Thyroid gland (tissue), 4 donors: ENCODE measurements at places on chromosomes 11 and 22.

DNA sequence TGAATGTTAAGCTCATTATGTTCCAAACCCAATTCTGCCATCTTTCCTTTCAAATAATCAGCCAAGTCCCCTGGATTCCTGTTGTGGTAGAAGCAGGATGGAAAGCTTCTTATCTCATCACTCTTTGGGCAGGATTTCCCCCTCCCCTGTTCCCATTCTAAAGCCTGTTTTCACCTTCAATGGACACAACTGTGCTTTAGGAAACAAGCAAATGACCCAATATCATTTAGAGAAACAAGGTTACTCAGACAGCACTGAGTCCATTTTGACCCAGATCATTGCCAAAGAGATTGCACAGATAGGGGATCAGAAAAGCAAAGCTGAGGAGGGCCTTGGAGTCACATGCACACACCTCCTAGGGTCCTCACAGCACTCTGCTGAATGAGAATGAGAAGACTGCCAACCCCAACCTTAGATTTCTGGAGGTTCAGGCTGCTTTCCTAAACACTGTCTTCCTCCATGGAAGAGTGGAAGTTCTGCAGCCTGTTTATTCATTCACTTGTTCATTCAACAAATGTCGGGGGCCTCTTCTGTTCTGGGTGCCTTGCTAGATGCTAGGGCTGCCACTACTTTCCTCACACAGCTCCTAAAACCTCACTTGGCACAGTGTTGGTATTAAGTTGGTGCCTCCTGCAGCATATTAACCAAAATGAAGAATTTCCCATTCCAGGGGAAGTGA lies 95.3 kb downstream of the ME3 start:
- no peak for DNase-seq

- no peak for DNase-seq
These were observed 14.2 kb upstream of the TLCD5 start for GRCh38 chr11:120310870-120311269.

GRCh38 chr11:26780376-26781085 lies 58.7 kb upstream of the SLC5A12 start:
- DNase-seq = no peak

DNA sequence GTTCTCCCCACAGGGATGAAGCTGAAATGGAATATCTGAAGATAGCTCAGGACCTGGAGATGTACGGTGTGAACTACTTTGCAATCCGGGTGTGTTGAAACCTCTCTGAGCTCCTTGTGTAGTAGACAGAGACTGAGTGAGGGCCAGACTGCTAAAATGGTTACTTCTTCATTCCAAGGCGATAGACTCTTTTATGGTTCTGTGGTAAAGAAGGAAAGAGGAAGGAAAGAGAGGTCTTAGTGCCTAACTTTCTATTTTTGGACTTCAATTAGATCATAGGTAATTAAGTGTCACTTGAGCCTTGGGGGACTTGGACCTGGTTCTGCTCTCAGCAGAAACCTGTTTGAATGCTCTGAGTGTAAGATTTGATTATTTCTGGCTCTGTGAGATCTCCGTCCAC lies 54.7 kb downstream of the NF2 start:
- peak; percentile 12 for DNase-seq

DNA sequence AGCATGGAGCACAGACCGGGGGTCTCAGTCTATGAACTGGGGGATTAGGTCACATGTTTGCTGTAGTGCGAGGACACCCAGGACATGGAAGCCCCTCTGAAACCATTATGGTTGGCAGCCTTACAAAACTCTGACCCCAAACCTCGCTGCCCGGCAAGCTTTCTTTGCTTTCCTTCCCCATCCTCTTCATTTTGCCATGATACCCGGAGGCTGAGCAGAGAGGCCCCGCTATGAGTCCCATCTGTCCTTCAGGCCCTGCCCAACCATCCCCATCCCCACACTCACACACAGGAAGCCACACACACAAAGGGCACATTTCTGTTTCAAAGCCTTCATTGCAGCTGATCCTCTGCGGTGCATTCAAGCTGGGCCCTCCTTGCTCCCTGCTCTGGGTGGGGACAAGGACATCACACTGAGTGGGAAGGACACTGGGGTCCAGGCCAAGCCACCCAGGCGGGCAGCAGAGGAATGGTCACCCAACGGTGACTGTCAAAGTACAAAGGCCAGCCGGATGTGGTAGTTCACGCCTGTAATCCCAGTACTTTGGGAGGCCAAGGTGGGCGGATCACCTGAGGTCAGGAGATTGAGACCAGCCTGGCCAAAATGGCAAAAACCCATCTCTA lies 176.5 kb downstream of the CTTN start:
- DNase-seq = no peak

DNA sequence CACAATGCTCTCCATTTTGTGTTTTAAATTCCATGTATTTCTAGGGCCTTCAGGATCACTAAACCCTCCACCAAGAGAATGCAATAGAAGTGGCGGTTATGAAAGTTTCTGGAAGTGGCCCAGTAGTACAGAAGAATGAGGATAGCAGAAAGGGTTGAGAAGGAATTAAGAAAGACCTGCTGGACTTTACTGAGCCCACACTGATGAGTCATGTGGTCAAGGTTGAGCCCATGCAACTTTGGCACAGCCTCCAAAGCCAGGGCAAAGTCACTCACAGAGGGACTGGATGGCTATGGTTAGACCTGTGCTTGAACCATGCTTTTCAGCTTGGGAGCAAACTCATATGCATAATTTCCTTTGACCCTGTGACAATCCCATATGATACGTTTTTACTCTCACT lies 102.9 kb upstream of the PLET1 start:
- DNase-seq = no peak

DNA sequence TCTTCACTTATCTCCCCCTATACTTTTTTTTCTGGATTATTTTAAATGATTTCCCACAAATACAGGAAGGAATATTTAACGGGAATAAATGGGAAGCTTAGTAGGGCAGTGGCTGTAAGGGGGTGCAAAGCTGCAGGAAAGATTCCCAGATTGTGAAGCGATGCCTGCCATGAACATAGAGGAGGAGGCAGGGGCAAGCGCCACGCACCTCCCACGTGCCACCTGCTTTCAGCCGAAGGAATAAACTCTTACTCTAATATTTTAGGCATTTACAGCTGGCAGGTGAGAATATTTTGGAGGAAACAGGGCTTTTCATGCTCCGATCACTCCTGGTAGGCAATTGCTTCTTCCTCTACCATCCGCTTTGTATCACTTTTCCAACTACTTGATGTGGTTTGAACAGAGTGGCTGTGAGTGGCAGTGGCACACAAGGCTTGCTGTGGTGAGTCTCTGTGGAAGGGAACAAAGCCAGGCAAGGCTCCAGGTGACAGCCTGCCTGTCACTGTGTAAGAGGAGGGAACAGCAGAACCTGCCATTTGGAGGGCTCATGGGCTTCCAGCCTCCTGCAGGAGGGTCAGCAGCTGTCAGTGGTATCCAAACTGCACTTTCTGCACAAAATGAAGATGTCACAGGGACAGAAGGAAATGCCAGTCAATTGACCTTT lies 54.5 kb upstream of the PLET1 start:
- DNase-seq = peak; percentile 21

DNA sequence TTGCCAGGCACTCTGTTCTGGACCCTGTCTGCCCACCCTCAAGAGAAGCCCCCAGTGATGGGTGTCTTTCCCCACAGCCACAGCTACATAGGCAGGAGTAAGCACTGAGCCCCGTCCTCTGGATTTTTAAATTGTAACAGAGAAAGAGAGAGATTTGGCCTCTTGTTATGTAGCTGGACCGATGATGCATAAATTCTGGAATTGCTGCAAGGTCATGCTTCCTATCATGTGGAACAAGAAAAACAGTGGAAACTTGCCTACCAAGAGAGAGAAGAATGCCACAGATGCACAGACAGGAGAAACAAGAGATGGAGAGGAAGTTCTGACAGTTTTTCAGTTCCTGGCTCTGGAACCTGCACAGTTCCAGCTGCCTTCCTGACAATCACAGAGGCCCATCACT lies 150.2 kb downstream of the ETS1 start:
- peak; percentile 49 for DNase-seq

GRCh38 chr11:110971140-110971539 lies 258.9 kb upstream of the ARHGAP20 start:
- no peak for DNase-seq

- DNase-seq = no peak
These were observed 12.9 kb downstream of the CD59 start for GRCh38 chr11:33723238-33723881.

GRCh38 chr11:88231894-88232482 lies 56.7 kb upstream of the RAB38 start:
- DNase-seq = no peak

DNA sequence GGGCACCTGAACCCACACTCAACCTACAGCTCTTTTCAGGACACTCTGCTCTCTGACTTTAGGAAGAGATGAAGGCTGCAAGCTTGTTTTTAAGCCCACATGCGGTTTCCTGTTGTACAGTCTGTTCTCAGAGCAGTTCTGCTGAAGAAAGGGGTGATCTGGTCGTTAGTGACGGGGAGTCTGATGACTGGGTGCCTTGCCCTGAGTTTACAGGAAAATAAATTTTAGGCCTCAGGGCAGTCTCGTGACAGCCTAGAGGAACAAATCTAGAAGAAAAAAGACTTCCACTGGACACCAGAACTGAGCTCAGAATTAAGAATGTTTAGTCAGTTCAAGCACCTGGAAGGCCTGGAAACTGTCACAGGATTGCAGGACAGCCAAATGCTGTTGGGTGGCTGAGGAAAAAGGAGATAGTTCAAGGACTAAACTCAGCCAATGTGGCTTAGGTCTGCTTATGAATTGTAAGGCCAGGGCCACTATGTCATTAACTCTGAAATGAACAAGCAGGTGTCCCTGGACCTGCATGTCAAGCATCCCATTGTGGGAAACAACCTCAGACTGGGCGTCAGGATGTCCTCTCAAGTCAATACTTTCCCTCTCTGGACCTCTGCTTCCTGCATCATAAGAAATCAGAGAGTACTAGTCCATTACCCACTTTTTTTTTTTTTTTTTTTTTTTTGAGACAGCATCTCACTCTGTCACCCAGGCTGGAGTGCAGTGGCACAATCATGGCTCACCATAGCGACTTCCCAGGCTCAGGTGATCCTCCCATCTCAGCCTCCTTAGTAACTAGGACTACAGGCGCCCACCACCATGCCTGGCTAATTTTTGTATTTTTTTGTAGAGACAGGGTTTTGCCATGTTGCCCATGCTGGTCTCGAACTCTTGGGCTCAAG lies 5.7 kb downstream of the PIK3IP1 start:
- DNase-seq = no peak

GRCh38 chr22:23683545-23683944 lies 7.3 kb upstream of the RGL4 start:
- no peak for DNase-seq

DNA sequence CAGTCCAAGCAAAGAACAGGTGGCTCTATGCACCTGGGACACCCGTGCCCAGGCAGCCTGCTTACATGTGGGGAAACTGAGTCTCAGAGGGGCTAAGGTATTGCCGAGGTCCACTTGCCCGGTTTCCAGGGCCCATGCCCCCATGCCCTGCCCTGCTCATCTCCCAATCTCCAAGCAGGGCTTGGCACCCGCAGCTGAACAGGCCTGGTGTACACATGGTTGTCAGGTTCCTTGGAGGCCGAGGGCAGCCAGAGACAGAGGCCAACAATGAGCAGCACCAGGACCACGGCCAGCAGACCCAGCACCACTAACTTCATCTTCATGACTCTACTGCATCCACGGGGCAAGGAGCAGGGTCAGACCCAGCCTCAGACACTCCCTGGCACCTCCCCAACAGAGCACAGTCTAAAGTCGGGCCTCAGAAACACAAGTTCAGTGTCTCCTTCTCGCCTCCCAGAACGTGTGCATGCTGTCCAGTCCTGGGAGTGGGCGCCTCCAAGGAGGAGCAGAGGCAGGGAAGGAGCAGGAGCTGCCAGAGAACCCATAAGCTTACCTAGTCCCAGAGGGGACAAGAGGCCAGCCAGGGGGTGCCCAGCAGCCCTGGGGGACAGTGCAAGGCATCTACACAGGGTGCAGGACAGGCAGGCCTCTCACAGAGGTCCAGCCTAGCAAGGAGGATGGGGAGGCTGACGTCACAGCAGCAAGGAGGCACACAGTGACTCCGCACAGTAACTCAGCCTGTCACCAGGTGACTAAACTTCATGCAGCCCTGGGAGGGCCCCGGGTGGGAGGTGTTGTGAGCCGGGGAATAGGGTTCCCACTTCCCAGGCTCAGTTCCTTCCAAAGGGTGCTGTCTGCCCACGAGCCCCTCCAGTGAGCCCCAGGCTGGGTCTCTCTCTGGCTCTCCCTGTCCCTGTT lies 20.2 kb upstream of the RGL4 start:
- no peak for DNase-seq

- DNase-seq = no peak
These were observed 389.4 kb upstream of the CADM1 start for GRCh38 chr11:115893461-115894099.

DNA sequence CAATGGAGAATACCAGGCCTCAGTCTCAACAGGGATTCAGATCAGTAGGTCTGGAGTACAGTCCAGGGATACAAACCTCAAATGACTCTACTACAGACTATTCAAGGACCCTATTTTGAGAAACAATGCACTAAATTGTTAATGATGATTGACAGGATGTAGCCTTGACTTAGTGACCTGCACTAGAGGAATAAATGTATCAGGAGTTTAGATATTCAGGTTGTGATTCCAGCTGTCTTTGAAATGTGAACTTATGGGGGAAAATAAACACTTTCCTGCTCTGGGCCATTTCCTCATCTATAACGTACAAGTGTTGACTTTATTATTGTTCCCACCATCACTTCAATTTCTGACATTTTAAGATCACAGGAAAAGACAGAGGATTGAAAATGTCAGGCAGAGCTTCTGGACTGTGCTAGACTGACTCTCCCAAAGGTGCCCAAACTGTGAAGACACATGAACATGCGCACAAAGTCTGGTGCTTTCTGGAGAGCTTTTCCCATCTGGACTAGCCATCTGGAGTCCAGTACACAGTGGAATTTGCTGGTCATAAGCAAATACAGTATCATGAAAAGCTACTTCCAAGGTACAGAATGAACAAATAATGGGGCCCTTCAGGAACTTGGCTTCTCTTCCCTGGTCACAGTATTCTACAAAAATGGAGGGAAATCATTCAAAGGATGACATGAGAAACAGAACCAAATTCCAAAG lies 110.4 kb downstream of the USP35 start:
- DNase-seq = no peak

GRCh38 chr11:19474954-19475721 lies 234.4 kb upstream of the E2F8 start:
- peak; percentile 65 for DNase-seq

DNA sequence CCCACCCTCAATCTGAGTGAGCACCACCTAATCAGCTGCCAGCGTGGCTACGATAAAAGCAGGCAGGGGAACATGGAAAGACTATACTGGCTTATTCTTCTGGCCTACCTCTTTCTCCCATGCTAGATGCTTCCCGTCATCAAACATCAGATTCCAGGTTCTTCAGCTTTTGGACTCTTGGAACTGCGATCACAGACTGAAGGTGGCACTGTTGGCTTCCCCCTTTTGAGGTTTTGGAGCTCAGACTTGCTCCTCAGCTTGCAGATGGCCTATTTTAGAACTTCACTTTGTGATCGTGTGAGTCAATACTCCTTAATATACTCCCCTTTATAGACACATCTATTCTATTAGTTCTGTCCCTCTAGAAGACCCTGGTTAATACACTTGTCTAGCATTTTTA lies 543.7 kb upstream of the RAG2 start:
- no peak for DNase-seq
